Anterior cingulate cortex (tissue), 58 donors: ENCODE measurements at places on chromosomes 3 and 15.

GRCh38 chr3:161351330-161351729 lies 20.0 kb downstream of the SPTSSB start:
- DNase-seq: no peak

- DNase-seq: no peak
Measured at GRCh38 chr15:64813075-64813474, 12.4 kb downstream of the PIF1 start.

- no peak for DNase-seq
Measured at GRCh38 chr3:75650191-75650590, 13.9 kb upstream of the FRG2C start.

DNA sequence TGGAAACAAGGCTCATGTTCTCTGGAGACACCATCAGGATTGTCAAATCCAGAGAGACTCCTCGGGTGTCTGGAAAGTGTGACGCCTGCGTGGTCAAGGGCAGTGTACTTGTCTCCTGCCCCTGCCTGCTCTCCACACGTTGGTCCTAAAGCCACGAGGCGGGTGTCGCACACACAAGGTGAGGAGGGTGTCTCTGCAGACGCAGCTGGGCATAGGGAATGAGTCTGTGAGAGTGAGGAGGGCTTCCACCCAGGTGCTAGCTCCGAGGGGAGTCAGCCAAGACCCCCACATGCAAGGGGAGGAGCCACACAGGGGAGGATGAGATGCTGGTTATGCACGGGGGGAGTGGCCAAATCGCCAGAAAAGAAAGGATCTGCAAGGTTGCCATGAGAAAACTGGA lies 27.9 kb upstream of the OCA2 start:
- no peak for DNase-seq

DNA sequence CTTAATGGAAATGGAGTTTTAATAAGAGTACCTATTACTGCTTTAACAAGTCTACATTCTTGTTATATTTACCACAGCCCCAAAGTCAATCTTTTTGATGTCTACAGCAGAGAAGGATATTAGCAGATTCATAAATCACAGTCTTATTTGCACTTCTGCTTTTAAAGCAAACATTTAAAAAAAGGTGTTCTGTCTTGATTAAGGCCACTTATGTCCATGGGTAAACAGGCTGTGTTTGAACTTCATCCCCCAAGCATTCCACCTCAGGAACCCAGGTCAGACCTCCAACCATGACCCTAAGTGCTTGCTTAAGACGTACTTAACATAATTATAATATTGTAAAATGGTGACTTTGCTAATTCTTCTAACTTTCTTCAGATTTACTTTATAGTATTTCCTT lies 113.4 kb downstream of the CMSS1 start:
- no peak for DNase-seq

- DNase-seq: no peak
Measured at GRCh38 chr3:172568701-172569100, 45.5 kb upstream of the TNFSF10 start.

DNA sequence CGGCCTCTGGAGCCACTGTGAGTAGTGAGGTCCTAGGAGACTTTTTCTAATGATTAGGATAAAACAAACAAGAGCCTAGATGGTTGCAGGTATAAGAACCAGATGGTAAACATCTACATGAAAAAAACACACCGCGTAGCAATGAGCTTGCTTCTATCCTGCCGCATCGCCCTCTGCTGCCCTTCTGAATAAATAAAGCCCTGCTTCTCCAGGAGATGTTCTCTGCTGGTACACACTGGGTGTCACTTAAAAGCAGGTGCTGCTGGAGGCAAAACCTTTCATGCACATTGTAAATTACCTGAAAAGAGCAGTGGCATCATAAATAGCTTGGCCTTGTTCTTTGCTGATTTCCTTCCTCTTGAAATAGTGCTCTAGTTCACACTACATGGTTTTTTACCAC lies 164.4 kb upstream of the TOPAZ1 start:
- no peak for DNase-seq

GRCh38 chr15:55742927-55743728 lies at the start of gene PRTG:
Gene PRTG, minus strand, starts transcription at chr15:55743152. Its CDS starts 221 bp downstream, at chr15:55742931.
- peak; percentile 40 for DNase-seq

DNA sequence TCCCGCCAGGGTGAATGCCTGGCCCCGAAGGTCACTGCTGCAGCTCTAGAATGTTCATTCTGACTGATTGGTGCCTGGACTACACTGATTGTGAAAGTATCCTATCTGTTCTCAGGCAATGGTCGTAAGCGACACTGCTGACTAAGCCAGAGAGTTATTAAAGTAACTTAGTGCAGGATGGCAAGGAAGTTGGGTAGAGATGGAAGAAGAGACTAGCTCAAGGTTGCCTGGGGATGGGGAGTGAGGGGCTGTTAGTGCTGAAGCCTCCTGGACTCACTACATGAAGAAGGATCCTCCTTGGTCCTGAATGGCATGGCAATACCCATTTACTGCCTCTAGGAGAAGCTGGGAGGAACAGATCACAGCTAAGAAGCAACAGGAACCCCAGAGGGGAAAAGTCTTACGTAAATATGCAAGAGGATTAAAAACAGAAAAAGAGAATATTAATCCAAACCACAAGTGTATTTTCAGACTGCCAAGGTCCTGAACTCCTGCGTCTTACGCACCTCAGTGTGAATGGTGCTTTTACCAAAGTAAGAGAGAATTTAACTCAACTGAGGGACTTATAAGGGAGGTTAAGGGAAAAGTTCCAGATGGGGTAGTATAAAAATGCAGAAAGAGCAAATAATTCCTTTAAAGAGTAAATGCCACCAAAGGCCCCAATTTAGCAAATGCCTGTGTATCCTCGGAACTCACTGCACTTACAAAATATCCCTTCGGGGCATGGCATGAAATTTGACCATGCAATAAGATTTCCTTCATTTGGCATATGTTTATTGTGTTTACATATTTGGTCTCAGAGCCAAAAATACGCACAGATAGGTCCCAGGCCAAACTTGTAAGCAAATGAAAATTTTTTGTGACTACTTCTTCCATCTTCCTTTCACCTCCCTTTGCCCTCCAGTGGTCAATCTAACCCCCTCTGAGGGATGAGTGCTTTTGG lies 64.0 kb upstream of the DGKG start:
- DNase-seq: no peak

DNA sequence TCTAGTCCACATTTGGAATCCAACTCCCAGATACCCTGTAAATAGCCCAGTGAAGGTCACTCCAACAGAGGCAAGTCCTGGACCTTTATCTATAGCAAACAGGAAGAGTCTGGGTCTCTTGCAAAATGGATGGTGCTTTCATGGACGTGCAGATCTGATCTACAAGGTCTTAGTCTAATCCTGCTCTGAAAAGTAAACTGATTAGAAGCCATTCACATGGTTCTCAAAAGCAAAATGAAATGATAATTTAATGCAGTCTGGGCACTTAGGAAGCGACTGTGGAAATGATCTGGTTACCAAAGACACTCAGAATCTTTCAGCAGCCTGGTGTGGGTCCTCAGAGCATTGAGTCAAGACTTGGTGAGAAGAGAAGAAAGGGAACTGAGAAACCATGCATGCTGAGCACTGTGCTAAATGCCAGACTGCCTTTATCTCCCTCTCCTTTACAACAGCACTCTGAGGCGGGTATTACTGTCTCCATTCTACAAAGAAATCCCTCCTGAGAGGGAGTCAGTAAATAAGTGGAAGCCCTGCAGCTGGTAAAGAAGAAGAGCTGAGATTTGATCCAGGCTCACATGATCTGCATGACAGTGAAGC lies 29.0 kb downstream of the AQP9 start:
- no peak for DNase-seq

- no peak for DNase-seq
Measured at GRCh38 chr3:33124638-33125037, 10.8 kb downstream of the CRTAP start.

DNA sequence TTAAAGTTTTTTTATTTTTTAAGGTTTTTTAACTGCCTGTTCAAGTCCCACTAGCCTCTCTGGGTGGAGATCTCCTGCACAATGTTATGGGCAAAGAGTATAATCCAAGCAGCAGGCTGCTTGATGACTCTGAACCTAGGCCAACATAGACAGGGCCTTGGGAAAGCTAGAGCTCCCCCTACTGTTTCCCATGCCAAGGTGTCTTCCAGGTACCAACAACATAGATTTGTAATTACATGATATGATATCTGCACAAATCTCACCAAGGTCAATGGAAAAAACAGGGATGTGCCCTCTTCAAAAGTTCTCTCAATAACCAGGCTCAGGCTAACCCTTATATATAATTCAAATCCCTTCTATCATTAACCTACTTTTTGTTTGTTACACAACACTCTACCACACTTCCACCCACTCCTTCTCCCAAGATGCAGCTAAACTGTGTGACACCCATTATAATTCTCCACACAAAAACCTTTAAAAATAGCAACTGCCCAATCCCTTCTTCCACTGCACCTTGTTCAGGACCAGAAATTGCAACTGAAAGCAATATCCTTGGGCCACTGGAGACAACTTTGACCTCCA lies 43.8 kb downstream of the RBM15B start:
- no peak for DNase-seq

DNA sequence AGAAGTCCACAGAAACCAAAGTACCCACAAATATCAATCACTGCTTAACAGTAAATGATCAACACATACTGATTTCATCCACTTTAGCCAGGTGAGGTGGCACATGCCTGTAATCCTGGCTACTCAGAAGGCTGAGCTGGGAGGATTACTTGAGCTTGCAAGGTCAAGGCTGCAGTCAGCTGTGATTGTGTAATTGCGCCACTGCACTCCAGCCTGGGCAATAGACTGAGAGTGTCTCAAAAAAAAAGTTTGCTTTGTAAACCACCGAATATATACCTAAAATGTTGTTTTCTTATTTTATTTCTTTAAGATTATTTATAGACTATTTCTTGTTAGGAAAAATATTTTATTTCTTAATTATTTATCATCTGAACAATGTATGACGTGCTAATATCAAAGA lies 8.7 kb upstream of the ATP13A4 start:
- no peak for DNase-seq

- no peak for DNase-seq
Measured at GRCh38 chr3:120348065-120348990, 826 bp downstream of the LRRC58 start.

DNA sequence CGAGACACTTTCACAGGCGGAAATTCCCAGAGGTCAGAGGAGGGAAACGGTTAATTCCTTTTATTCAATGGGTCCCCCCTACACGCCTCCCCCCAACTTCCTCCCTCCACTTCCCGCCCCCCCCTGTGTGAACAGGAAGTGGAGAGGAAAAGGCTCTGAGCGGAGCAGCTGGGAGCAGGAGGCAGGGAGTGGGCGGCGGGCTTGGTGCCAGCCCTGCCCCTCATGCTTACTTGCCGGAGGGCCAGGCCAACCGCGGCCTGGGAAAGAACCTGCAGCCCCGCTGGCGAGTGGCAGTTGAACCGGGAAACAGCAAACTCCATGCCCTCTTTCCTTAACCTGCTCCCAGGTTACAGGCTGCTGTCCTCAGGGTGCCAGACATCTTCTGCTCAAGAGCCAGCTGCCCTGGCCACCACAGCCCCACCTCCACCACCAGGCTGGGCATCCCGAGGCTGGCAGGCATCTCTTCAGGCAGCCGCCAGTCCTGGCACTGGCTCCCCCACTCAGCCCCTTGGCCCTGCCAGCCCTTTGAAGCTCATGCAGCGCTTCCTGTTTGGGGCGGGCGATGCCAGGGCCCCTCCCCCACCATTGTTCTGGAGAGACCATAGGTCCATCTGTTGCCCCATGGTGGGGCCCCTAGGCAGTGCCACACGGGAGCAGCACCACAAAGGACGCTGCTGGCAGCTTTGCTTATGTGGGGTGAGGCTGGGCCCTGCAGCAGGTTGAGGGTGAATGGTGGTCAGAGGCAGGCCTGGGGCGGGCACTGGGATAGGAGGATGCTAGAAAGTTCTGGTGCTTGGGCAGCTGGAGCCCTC lies 12.9 kb downstream of the VPS18 start:
- no peak for DNase-seq

GRCh38 chr3:189340680-189341460 lies 169.1 kb downstream of the TPRG1 start:
- no peak for DNase-seq

- no peak for DNase-seq
Measured at GRCh38 chr15:31013863-31014607, 22.6 kb upstream of the MTMR10 start.

DNA sequence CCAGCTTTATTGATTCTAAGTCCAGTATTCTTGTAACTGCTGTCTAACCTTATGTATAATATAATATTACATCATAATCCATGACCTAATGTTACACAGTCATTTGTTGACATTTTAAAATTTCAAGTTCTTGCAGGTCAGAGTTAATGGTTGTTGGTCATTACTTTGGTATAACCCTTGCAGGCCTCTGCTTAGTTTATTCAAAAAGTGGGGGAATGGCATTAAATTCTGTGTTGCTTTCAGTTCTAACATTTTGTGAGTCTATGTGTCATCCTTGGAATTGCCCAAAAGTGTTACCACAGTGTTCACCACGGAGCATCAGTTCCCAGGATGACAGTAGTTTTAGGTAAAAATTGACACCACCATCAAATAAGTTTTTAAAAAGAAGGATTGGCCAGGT lies 174.8 kb upstream of the BCL6 start:
- no peak for DNase-seq

DNA sequence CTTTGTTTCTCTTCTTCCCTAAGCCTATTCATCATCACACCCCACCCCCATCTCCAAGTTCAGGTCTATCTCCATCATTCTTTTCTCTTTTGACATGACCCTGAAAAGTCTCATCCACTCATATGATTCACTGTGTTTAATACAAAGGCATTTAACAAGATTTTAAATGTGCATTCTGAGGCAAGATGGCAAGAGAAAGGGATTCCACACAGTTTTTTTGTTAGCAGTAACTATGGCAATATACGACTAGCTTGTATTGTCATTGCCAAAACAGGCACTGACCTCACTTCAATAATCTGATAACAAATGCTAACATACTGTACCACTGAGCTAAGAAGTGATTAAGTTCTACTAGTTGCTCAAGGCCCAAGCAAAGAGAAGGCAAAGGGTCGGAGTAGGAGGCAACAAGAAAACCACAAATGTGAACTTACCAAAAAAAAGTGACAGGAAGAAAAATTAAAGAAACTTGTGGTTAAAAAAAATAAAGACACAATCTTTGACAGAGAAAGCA lies 53.2 kb downstream of the FBN1 start:
- DNase-seq: no peak
